ENCODE measurements at places on chromosomes 7 and 10.
A peak's percentile ranks its signal among the peaks of the same experiment; 100 is the strongest.

DNA sequence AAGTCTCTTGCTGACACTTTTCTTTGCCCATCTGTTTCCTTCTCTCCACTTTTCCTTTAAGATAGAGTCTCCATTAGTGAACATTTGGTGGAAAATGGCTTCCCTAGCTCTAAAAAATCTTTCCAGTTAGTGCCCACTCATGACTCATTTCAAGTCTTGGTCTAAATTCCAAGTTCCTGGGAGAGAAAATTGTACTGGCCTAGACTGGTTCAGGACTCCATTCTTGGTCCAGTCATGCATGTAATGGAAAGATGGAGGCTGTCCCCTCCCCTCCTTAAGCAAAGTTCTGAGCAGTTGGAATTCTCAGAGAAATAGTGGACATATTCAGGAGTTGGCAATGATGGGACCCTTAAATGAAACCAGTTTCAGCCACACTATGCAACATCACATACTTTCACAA lies 3.8 kb upstream of the ALDH18A1 start:
- DNase-seq = no peak

DNA sequence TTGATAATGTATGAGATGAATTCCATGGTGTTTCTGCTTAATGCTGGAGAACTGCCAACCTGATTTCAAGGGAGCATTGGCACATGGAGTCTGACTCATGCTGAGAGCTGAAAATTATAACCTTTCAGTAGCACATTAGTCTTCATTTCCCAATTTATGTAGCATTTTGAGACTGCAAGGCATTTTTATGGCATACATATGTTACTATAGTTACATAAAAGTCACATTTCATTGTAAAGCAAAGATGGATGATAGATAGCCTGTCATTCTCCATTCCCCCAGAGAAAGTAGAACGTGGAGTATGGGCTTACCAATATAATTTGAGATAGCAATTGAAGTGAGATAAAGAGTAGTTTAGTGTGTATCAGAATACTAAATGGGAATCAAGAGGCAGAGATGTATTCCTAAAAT lies 103.1 kb downstream of the SLC16A9 start:
- DNase-seq = no peak

DNA sequence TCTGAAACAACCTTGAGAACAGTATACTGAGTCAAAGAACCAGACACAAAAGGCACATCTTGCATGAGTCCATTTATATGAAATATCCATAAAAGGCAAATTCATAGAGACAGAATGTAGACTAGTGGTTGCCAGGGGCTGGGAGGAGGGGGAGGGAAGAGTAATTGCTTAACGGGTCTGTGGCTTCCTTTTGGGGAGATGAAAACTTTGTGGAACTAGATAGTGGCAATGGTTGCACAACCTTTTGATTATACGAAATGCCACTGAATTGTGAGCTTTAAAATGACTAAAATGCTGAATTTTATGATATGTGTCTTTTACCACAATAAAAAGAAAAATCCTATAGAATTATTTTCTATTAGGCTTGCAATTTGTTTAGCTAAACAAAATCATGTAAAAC lies 16.8 kb downstream of the ADRB1 start:
- no peak for DNase-seq

GRCh38 chr10:113058523-113059370 lies 108.7 kb downstream of the TCF7L2 start:
- no peak for DNase-seq

GRCh38 chr10:130607366-130607765 lies 471.2 kb downstream of the GLRX3 start:
- DNase-seq = no peak

DNA sequence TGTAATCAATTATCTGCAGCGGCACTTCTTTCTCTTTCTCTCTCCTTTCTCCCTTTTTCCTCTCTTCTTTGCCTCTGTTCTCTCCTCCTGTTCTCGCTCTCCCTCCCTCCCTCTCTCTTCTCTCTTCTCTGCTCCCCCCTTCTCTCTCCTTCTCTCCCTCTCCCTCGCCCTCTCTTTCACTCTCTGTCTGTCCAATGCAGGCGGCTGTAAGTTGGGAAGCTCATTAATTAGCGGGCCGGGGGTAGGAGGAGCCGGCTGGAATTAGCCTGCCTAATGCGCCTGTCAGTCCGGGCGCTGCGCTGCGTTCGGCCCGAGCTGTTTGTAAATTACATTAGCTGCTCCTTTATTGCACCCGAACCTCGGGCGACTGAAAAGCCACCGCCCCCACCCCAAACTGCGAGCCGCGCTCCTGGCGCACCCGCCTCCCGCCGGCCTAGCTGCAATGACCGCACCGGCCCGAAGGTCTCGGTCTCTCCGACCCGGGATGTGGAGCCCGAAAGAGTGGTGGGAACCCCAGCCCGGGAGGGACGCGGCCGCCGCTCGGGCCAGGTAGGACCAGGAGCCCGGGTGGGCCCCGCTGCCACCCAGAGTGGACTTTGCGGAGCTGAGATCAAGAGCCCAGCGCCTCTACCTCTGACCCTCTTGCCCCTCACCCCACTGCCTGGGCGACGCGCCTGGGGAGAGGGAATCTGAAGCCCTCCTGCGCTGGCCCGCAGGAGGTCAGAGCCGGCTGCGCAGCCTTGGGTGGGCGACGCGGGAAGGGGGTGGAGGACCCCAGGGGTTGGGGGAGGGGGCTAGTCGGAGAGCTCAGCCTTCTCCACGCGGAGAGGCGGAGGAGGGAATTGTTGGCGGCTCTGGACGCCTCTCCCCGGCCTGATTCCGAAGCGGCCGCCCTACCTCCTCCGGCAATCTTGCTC lies at the start of gene LBX1:
LBX1 (minus strand) TSS at position 198 of the 917 bp plus-strand sequence. CDS start 648 bp downstream, outside the sequence.
- no peak for DNase-seq

DNA sequence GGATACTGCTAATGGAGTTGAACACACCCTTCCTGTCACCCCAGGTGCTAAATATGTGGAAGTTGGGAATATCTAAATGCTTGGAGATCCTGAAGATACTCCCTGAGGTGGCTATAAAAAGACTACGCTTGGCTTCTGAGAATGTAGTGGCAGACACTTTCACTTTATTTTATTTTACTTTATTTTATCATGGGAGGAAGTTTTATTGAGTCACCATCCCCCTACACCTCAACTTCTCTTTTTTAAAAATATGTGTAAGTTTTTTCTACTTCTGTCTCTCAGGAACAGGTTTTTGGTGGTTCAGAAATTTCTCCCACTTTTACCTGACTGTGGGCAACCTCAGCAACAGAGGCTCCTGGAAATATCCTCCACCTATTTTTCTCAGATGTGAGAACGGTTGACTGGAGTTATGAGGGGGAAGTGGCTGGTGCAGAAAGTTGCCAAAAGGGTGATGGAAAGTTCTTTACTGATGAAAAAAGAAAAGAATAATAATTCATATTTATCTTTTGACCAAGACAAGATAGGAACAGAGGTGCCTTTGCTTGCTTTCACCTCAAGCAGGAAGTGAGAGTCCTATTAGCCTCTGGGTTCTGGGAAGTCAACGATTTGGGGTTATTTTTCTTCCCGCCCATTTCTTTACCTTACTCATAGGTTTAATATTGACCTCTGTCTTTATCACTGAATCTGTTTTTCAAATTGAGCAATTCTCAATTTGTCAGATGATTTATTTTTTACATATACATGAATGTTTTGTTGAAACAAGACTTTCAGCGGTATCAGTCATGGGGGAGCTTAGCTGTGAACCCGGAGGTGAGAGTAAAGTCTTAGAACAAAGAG lies 103.6 kb downstream of the AHR start:
- DNase-seq = no peak

- no peak for DNase-seq
These were observed 380.7 kb upstream of the STEAP1 start for GRCh38 chr7:89773611-89774010.

DNA sequence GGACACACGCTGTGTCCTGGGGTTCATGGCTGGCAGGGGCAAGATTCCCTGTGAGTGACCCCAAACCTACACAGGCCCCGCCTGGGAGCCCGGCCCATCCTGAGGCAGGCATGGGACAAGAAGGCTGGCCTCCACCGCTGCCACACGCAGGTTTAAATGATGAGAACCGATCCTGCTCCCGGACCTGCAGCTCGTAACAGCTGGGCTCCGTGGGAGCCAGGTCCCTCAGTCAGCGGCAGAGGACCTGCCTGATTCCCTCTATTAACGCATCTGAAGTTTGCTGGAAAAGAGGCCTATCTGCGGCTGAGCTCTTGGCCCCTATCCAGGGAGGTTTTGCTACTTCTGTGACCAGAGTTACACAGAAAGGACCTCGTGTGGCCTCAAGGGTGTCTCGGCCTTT lies 112.3 kb downstream of the VIPR2 start:
- no peak for DNase-seq

DNA sequence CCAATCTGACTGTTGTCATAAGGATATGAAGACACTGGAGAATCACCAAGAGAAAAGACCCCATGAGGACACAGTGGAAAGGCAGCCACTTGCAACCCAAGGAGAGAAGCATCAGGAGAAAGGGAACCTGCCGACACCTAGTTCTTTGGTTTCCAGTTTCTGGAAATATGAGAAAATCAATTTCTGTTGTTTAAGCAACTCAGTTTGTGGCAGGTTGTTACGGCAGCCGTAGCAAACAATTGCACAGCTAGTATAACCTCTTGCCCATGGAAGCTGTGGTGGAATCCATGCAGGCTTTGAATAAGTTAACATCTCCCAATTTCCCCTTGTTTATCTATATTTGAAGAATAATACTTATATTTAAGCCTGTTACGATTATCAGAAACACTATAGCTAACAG lies 1103.0 kb upstream of the PHF14 start:
- no peak for DNase-seq

DNA sequence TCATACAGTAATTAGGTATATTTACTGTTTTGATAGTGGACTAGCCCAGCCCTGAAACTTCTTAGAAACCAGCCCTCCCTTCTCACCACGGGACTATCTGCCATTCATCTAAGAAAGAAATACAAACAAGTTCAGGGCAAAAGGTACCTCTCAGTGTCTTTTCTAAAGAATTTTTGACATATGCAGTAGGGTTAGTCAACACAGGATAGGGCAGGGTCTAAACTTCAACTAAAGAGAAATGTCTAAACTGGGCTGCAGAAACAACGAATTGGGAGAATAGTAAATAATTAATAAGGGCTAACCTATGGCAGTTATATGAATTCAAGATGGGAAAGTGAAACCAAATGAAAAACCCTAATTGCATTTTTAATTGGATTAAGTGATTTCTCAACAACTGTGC lies 496.6 kb downstream of the INHBA start:
- DNase-seq = no peak

DNA sequence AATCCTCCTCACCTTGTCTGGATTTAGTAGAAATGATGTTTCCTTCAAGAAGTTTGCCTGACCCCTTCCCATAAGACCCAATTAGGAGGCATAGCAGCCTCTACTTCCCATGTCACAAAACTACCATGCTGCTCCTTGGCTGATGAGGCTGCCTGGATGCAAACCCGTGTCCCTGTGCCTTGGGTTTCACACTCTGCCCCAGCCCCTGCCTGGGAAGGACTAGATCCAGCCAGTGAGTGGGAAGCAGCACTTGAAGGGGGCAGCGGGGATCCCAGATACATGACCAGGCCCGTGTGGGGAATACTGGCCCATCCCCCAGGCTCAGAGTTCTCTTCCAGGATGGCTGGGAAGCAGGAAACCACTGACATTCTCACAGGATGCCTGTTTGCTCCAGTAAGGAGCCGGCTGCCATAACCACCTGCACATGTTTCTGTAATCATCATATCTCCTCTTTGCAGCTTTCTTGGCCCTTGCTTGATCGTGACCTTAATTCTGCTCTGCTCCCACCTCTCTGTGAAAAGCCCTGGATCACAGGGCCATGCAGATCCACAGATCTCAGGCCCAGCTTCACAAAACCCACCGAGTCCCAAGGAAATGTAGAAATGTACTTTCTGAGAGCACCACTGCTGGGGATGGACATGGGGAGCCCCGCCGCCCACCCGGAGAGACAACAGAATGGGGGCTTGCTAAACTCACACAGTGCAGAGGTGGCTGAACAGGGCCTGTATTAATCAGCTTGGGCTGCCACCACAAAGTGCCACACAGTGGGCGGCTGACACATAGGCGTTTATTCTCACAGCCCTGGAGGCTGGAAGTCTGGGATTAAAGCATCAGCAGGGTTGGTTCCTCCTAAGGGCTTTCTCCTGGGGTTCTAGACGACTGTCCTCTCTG lies 287.8 kb upstream of the IGFBP3 start:
- no peak for DNase-seq

GRCh38 chr10:124084708-124085107 lies 8.7 kb downstream of the CHST15 start:
- no peak for DNase-seq

GRCh38 chr7:104017001-104017400 lies 27.5 kb upstream of the RELN start:
- no peak for DNase-seq

- peak; percentile 77 for DNase-seq
These were observed 10.0 kb upstream of the CHCHD1 start for GRCh38 chr10:73771722-73772280.

- no peak for DNase-seq
These were observed 2.5 kb upstream of the MICALL2 start for GRCh38 chr7:1461646-1462375.

- no peak for DNase-seq
These were observed 18.5 kb downstream of the CHST12 start for GRCh38 chr7:2421943-2422310.

DNA sequence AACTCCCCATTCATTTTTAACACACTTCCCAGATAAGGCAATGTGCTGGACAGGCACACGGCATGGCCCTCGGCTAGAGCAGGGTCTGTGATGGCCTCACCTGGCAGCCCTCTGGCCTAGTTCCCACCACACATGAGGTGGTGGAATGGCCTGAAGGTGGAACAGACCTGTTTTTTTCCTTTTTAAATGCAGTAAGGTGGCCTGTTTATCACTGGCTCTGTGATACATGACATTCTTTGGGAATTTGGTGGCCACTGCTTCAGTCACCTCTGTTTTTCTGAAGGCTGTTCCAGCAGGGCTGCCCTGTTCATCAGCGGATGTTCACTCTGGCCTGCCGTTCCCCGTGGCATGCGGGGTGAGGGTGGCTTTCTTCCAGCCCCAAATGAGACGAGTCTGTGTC lies 36.6 kb downstream of the SHH start:
- DNase-seq = no peak

DNA sequence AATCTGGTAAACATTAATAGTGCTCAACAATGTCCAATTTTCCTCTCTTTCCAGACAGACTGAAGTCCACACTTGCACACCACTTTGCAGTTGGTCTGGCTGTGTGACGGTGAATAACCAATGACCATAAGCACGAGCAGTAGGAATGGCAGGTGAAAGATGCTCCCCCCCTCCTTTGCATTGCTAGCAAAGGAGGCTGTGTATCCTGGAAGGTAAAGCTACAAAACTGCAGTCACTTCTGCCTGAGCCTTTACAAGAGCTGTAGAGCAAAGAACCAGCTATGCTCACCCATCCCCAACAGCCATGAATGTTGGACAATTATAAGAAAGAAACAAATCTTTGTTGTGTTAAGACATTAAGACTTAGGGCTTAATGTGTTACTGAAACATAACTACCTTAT lies 178.0 kb downstream of the IPMK start:
- DNase-seq = no peak

DNA sequence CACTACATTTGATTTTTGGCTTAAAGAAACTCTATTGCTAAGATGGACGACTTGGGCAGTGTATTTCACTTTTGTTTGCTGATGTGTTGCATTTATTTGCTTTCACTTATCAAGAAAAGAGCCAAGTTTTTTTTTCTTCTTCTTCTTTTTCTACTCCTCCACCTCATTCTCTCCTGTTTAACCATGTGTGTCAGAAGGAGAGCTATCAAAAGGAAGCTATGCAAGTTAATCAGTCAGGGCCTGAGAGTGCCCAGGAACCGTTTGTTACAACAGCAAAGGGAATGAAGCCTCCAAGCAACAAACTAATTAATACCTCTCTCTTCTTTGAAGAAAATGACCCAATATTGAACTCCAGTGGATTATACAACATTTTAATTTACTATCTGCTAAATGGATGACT lies 299.3 kb downstream of the GRM8 start:
- no peak for DNase-seq

All from activated CD8-positive, alpha-beta memory T cell treated with anti-CD3 and anti-CD28 coated beads, Interleukin-2, amount 50 U/mL, for 4 hours (primary cell).